ENCODE measurements at places on chromosomes 4 and X.

DNA sequence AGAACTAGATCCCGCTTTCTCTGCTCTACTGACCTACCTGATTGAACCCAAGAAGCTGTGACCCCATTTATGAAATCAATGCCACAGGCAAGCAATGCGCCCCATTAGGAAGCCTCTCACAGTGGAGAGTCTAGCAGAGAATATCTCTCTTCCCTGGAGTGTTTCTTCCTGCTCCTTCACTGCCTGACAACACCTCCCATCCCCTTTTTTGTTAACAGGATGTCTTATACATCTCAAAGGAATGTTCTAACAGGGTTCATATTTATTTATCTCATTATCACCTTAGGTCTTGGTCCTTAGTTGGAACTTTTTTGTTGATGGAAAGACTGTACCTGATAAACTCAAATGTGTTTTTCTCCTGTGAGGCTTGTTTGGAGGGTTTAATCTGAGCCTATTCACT lies 35.5 kb downstream of the SLIT2 start:
- no peak for DNase-seq

DNA sequence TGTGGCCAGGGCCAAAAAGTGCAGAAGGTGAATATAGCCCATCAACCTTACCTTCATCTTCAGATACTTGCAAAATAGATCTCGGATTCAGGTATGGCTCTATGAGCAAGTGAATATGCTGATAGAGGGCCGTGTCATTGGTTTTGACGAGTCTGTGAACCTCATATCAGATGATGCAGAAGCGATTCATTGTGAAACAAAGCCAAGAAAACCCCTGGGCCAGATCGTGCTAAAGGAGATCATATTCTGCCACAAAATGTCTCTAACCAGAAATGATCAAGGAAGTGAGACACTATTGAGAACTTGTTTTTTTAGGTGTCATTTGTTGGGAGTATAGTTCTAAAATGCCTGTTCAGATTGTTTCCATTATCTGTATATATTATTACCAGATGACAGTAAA lies 48.3 kb downstream of the PDK3 start:
- DNase-seq: no peak

- no peak for DNase-seq
Observed at GRCh38 chrX:130628516-130628915, 226.7 kb downstream of the RBMX2 start.

- no peak for DNase-seq
Observed at GRCh38 chr4:115781528-115782146, 668.2 kb upstream of the NDST4 start.

- DNase-seq: peak; percentile 91
Observed at GRCh38 chr4:72375073-72375736, 193.8 kb downstream of the ADAMTS3 start.

GRCh38 chrX:38654302-38654701 lies 93.0 kb downstream of the TSPAN7 start:
- DNase-seq: peak; percentile 25

DNA sequence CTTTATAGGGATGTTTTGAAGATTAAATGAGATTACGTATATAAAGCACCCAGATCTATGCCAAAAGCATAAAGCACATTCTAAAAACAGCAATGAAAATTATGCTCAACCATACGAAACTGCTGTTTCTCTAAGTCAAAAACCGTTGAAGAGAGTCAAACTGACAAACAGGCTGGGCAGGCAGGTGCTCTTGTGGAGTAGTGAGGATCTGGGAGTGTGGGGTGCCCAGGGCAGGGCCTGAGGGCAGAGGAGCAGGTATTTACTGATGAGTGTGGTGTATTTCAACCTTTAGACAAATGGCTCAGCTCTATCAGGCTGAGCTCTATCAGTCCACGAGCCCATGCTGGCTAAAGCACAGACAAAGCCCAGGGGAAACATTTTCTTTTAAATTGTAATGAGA lies 40.4 kb downstream of the RELL1 start:
- no peak for DNase-seq

DNA sequence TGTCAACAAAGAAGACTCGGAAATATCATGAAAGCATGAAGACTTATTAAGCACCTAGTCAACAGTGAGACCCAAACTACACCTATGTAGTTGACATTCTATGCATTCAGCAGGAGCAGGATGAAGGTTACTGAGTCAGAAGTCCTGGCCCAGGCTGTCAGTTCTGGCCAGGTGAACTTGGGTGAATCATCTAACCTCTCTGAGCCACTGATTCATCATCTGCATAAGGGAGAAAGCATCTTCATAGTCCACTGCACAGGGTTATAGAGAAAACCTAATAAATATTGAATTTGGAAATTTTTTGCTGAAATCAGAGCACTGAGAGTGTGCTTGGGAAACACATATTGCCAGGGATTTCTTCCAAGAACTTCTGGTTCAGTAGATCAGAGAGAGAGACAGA lies 296.0 kb upstream of the SFRP2 start:
- no peak for DNase-seq

- peak; percentile 5 for DNase-seq
Observed at GRCh38 chr4:127997534-127998388, 32.6 kb downstream of the ABHD18 start.

DNA sequence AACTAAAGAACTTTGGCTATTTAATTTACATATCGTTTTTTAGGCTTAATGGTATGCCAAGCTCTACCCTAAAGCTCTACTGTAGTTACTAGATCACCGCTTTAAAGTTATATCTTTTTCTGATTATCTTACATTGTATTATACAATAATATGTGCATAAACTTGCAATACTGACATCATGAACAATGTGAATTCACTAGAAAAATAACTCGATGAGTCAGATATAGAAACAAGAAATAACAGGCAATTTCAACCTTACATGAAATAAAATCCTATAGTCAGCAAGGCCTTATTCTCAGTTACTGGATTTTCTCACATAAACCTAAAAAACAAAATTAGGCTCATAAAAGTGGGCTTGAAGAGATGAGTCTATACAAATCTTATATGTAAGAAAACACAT lies 32.5 kb downstream of the PDGFC start:
- peak; percentile 37 for DNase-seq

- peak; percentile 63 for DNase-seq
Observed at GRCh38 chrX:10636337-10636736, 16.0 kb upstream of the MID1 start.

- DNase-seq: no peak
Observed at GRCh38 chr4:48490012-48490679, at the start of gene ZAR1. Gene ZAR1, plus strand, starts transcription at chr4:48490252. Its CDS starts 40 bp downstream, at chr4:48490292.

GRCh38 chr4:183429489-183429888 lies 14.9 kb upstream of the CDKN2AIP start:
- DNase-seq: no peak

DNA sequence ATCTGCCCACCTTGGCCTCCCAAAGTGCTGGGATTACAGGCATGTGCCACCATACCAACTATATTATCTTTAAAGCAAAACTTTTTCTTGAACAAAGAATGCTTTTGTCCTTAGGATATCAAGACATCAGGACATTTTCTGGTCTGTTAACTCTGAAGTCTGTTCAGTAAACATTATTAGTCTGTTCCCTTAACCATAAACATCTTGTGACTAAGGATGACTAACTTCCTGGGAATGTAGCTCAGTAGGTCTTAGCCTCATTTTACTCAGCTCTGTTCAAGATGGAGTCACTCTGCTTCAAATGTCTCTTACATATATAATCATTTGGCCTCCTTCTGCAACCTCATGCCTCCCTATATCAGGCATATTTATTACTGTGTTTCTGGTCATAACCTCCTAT lies 122.9 kb downstream of the UBE2NL start:
- DNase-seq: peak; percentile 0

DNA sequence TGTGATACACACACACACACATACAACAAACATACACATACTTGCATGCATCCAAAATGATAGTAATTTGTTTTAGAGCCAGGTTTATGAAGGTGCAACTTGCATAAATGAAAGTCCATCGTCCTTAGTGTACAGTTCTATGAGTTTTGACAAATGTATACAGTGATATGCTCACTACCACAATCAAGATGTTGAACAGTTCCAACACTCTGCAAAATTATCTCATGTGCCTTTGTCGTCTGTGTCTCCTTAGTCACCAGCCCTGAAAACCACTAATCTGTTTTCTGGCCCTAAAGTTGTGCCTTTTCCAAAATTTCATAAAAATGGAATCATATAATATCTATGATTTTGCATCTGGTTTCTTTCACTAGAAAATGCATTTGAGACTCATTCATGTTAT lies 67.8 kb upstream of the ANXA3 start:
- DNase-seq: no peak

GRCh38 chr4:186755550-186756519 lies 32.2 kb upstream of the FAT1 start:
- no peak for DNase-seq

GRCh38 chr4:118353534-118354030 lies 779 bp upstream of the PRSS12 start:
- DNase-seq: no peak

DNA sequence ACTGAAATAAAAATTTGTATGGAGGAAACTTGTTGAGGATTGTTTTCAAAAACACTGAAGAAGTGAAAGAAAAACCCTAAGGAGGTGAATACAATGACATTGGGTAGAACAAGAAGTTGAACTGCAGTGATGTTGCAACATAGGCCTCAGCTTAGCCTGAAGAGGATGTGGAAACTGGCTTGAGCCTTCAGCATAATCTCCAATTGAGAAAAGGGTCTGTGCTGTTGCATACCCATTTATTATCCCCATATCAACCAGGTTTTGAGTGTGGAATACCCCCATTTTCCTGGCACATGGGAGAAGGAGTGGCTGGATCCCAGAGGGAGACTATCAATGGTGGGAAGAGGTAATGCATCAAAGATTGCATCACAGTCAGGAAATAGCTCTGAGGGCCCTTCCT lies 695.0 kb upstream of the HS3ST1 start:
- DNase-seq: no peak

- no peak for DNase-seq
Observed at GRCh38 chr4:124155239-124155638, 557.3 kb downstream of the ANKRD50 start.

GRCh38 chr4:52968241-52968640 lies 106.1 kb downstream of the RASL11B start:
- DNase-seq: no peak

GRCh38 chr4:156718226-156718625 lies 253.4 kb downstream of the PDGFC start:
- DNase-seq: no peak

DNA sequence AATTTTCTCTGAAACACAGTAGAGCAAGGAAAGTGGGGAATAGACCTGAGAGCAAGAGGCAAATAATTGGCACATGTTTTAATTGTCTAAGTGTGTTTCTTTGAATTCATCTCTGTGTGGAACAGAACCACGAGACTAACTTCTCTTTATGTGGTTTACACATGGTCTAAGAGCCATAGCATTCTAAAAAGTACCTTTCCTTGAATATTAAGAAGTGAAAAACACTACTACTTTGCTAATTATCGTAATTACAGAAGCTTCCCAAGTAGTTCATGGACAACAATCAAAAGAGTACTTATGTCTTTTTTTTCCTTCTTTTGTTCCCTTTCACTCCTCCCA lies 2.9 kb upstream of the CYBB start:
- DNase-seq: no peak

DNA sequence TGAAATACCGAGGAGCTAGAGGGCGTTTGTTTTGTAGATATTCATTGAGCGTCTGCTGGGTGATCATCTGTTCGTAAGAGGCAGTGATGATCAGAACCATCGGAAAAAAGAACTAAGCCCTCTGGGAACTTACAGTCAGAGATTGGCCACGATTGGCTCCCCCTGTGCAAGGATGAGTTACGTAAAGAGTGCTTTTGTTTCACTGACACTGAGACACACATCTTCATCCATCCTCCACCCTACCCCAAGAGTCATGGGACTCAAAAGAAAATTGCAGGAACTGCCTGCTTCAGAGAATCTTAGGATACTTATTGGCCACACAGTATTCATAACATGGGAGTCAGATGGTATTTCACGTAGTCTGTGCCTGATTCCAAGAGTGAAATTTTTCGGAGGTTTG lies 62.1 kb downstream of the GEMIN8 start:
- no peak for DNase-seq

- no peak for DNase-seq
Observed at GRCh38 chr4:141635736-141636081, 674 bp upstream of the IL15 start.

DNA sequence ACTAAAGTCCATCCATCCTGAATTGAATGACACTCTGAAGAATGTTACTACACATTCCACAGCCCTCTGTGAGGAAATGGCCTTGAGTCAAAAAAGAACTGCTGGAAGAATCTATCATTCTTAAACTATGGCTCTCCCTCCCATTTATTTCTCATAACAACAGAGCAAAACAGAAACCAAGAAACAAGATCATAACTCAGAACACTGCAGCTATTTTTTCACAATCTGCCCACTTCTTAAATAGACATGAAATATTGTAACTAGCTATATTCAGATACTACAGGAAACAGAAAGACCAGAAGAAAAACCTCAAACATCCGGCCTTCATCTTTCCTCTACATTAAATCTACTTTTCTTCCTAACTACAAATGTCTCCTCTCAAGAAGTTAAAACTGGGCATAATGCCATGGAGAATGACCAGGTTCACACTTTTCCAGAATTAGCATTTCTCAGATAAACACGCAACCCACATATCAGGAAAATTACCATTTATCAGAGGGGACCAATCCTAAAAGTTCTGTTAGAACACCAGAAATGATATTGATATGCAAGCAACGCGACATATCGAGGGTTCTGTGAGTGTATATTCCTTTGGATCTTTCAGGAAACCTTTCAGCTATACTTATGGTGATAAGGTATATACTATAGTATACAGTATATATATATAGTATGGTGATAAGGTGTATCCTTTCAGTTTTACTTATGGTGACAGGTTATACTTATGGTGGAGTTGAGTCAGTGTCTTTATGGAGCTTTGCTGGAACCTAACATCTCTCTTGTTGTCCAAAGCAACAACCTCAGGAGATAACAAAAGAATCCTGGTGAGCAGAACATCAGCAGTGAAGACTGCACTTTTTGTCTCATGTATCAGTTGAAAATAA lies 60.4 kb upstream of the IRF2 start:
- DNase-seq: peak; percentile 84

DNA sequence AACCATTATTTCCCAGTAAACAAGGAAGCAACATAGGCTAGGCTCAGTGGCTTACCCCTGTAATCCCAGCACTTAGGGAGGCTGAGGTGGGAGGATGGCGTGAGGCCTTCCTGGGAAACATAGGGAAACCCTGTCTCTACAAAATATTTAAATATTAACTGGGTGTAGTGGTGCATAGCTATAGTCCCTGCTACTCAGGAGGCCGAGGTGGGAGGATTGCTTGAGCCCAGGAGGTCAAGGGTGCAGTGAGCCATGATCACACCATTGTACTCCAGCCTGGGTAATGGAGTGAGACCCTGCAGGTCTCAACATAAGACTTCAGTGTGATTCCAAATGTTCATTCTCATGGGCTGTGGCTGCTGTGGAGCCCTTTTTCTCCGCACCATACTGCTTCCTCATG lies 34.9 kb downstream of the FHDC1 start:
- DNase-seq: no peak

Data from fibroblast of skin of scalp (primary cell).